ENCODE measurements at places on chromosomes 1 and 21.

GRCh38 chr1:235259133-235259778 is 68.7 kb downstream of the ARID4B start:
- no peak for DNase-seq

- no peak for DNase-seq
Observed at GRCh38 chr1:177275736-177276135, 105.0 kb downstream of the BRINP2 start.

DNA sequence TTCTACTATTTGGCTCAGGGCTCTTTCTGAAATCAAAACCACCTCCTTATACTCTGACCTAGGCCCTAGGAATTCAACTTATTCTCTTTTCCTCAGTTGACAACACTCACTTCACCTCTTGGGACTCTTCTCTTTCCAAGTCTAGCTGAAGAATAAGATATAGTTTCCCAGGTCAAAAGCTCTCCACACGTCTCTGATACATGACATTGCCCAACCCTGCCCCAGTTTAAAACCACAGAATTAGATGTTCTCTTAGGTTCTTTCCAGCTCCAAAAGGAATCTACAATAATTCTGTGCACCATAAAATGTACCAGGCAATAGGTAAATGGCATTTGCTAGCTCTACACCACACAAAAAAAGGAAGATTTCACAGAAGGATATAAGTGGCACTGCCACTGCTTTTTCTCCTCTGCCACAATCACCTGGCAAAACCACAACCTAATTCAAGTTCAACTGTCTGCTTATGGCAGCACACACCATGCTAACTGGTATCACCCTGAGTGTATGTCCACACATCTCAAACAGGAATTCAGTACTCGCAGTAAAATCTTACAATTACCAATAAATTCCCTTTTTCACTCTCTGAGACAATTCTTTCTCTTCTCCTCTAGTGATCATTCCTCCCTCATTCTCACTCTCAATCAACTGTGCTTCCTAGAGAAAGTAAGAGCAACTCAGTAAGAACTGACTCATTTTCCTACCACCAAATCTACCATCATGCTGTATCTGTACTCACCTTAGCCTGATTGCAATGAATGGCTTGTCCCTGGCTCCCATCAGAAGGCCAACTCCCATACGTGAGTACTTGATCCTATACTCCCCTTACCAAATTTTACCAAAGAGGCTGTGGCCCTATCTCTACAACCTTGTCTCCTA is 27.3 kb downstream of the ZBTB8OS start:
- no peak for DNase-seq

DNA sequence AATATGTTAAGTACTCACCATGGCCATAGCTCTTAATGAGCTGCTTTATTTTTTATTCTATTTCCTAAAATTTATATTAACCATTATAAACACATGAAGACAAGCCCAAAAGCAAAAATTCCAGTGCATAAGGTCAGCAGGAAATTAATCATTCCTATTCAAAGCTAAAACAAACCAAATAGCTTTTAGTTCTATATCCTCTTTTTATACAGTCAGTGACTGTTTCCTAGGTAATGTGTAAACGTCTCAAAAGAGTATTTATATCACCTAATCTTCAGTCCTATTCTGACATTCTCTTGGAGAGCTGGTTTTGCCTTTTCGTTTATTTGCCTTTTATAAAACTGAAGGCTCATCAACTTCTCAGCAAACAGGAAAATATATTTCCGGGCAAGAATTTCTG is 4.2 kb downstream of the GOLPH3L start:
- DNase-seq: no peak

DNA sequence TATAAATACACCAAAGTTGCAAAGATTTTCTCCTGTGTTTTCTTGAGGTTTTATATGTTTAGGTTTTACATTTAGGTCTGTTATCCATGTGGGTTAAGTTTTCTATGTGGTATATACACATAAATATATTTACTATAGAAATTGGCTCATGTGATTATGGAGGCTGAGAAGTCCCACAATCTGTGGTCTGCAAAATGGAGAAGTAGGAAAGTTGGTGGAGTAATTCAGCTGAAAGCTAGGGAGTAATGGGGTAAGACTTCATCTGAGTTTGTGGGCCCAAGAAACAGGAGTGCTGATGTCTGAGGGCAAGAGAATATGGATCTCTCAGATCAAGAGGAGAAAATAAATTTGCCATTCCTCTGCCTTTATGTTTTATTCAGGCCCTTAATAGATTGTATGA is 146.0 kb downstream of the GPATCH2 start:
- no peak for DNase-seq

GRCh38 chr1:61487801-61488200 is 237.1 kb downstream of the TM2D1 start:
- no peak for DNase-seq

DNA sequence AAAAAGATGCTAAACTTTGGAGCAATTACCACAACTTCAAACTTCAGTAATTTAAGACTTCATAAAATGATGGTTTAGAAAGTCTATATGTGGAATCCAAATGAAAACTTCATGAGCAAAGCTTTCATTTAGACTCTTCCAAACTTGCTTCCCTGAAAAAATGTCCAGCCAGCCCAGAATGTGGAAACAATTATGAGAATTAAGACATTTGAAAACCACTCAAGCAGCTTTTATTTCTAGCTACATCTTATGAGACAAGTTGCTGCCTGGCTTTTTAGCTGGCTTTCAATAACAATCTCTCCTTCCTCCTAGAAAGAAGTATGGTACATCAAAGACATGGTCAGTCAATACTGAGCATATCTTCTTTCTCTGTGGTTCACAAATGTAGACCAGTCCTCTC is 21.8 kb downstream of the LPAR3 start:
- no peak for DNase-seq

- no peak for DNase-seq
Observed at GRCh38 chr1:241638099-241638682, 2.0 kb downstream of the CHML start.

GRCh38 chr1:15684042-15684461 is at the start of gene PLEKHM2:
PLEKHM2 (plus strand) TSS chr1:15684320; CDS start chr1:15684559, 239 bp downstream.
- DNase-seq: peak; percentile 65

DNA sequence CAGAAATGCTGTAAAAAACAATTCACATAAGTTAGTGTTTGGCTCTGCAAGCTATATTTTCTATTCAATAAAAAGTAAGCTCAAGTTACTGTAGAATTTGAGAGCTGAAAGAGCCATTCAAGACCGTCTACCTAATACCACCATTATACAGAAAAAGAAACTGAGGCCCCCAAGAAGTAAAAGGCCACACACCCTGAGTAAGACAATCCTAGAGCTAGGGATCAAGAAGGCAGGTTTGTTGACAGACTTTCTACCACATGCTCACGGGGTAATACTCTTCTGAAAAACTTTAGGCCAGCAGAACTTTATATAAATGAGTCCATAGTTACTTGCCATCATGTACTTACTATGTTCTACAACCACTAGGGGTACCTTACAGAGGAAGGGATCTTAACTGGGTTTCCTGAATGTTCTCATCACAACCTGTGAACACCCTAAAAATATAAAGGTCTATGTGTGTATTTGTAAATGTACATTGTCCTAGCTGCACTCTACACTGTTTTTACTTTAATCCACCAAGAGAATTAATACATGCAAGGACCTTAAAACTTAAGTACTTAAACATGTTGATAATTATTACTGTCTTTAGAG is 2.7 kb downstream of the PSMG1 start:
- no peak for DNase-seq

DNA sequence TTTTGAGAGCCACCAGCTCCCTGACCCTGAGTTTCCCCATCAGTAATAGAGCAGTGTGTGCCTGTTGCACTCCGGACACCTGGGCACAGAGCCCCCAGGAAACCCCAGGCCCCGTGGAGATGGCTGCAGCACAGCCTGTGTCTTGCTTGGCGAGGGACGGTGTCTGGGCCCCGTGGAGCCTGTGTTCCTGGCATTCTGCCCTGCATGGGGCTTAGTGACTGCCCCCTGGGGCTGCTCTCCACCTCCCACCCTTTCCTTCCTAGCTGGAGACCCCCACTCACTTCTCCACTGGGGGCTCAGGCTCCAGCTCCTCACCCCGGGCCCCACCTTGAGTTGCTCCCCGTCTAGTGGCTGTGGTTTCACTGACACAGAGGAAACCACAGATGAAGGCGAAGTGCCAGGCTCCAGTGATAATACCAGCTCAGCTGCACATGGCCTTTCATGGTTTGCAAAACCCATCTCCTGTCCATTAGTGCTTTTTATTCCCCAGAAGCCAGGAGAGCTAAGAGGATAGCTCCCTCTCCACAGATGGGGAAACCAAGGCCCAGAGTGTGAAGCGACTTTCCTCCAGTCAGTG is 39.4 kb downstream of the DMRTB1 start:
- DNase-seq: peak; percentile 64

GRCh38 chr1:118692143-118692542 is 296.0 kb downstream of the TBX15 start:
- no peak for DNase-seq

DNA sequence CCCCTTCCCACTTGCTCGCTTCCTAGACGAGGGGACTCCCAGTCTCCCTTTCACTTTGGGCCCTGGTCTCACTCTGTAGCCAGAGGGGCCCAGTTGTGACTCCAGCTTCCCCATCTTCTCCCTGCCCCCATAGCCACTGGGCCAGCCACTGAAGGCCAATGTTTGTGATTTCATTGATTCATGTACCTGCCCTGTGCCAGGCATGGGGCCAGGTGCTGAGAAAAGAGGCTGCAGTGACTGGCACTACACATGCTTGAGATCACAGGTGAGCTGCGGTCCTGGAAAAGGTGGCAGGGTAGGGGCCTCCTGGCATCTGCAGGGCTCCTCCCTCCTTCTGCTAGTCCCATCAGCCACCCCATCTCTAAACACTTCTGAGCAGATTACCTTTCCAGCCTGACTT is 345.3 kb upstream of the VAMP3 start:
- DNase-seq: no peak

- DNase-seq: no peak
Observed at GRCh38 chr1:115911294-115911693, 65.0 kb upstream of the SLC22A15 start.

DNA sequence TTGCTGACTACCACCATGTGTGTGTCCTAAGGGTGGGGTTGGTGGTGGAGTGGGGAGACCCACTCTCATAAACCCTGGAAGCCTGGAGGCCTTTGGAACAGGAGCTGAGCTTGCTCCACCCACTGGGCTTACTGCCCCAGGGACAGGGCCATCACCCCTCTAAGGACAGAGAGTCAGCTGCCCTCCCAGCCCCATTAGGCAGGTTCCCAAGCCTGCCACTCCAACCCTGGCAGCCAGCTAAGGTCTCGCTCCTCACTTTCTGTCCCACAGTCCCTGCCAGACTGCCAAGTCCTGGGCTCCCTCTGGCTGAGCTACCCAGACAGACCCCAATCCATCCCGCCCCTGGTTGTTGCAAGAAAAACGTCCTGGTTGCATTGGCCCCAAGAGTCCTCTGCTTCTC is 3.8 kb downstream of the NT5C1A start:
- DNase-seq: no peak

DNA sequence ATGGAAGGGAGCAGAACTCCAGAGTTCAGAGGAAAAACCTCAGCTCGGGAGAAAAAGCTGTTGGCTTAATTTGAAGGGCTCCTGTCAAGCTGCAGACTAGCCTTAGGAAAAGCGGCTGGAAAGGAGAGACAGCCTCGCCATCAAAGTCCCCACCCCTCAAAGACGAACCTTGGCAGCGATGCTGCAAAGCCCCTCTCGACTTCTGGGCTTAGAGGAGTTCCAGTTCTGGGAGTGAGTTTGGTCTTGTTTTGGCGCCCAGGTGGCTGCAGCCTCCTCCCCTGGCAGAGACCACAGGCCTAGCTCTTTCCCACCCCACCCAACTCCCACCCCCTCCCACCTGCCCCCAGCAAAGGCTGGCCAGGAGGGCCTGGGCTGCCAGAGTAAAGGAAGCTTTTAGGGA is 9.1 kb upstream of the TBX15 start:
- DNase-seq: no peak

DNA sequence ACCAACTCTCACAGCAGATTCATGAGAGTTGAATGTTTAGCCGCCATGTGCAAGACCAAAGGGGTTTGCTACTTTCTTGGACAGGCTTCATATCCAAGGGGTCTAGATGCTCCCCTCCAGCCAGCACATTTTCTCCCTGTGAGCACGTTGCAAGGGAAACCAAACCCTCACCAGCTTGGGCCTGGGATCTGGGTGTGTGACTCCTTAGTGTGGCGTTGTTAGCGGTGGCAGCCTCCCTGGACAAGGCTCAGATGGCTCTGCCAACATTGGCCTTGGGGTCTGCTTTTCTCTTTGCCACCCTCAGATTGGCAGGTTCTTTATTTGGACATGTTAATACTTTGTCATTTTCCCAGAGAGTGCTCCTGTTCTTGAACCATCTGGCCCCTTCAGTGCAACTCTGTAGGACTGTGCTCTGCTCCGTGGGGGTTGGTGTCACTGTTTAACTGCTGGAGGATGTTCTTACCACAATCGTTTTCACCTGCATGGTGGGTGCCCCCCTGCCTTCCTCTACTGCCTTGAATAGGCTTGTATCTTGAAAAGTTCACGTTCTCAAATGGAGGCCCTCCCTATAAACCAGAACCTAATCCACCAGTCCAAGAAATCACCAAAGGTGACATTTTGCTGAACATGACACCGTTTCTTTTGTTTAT is 13.4 kb downstream of the ABCG1 start:
- DNase-seq: no peak

- DNase-seq: no peak
Observed at GRCh38 chr21:34865400-34866241, 183.5 kb downstream of the RUNX1 start.

GRCh38 chr21:23401278-23401677 is 2206.0 kb downstream of the MRPL39 start:
- peak; percentile 1 for DNase-seq

DNA sequence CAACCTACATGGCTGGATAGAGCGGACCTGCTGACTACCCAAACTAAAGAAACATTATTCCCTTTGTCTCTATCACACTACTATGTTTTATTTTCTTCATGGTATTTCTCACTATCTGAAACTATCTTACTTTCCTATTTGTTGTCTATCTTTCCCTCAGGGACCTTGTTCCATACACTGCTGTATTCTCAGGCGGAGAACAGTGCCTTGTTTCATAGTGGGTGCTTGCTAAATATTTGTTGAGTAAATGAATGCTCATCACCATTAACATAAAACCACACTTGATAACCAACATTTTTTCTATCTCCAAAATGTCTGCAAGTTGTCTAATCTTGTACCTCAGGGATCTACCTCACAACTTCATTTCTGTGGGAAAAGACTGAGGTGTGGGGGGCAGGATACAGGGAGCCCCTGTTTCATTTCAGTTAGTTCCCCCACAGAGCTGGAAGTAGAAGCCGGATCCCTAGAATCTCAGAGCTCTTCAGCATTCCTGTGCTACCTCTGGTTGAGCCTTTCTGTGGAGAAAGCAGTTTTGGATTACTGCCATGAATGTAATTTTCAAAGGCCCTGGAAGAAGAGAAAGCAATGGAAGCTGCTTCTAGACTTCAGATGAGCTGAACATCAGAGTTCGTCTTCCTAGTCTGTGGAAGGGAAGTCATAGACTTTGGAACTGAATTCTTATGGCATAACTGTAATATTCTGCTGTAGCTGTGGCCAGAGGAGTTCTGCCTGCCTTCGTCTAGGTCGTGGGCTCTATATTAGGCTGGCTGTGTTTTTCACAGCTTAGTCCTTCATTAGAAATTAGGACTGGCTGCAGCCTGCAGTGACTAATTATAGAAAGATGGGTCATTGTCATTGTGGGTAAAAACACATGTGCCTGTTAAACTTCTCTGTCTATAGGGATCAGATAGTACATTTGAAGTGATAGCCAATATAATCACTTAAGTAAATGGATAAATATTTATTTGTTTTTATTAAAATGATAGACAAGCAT is 293.2 kb upstream of the SGIP1 start:
- peak; percentile 31 for DNase-seq

Measured in fibroblast of skin of scalp (primary cell).